ENCODE measurements at places on chromosomes 1 and 21. TPM values are rescaled to one million over a fixed set of nuclear protein-coding genes. Genes with fewer than 3 reads are reported as not detected.

DNA sequence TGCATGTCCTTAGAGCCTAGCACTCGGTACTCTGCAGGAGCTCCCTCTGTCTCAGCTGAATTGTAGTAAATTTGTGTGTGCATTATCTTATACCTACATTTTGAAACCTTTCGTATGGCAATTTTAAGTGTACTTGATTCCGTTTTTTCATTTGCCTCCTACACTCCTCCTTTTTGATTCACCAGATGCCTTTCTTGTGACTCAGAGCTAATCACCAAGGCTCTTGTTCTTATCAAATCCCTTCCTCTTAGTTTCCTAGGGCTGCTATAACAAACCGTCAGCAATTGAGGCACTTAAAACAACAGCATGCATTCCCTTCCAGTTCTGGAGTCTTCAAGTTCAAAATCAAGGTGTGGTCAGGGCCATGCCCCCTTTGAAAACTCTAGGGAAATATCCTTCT lies 261.0 kb downstream of the ASTN1 start:
- peaks cover 61% of the 10 kb centered on the region for H3K27me3 ChIP-seq
- no peak for DNase-seq
- no peak overlapping the region for H3K27ac ChIP-seq
- H3K4me3 ChIP-seq: no peak overlapping the region

DNA sequence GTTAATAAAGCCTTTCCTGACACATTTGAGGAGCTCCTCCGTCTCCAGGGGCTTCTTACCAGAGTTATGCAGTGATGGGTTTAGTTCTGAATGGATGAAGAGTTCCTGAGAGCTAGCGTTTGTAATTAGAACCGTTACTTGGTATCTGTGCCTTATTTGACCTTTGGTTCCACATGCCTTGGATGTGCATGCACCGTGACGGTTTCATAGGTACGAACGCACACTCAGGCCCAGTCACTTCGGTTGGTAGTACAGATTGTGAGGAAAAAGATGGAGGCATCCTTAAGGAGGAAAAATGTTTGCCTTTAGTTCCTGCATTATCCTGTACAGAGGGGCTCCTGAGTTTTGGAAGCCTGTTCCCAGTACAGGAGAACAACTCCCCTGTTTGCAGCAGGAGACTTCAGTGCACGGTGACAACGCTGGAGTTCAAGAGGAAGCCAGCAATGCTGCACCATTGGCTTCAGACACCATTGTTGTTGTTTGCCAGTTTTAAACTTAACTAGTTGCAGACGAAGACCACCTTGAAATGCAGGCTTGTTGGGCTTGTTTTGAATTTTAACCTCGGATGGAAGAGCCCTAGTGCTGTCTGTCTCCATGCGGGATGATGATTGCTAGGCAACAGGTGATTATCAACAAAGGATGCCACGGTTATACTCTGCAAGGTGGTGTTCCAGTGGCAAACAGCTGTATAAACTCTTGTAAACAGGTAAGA lies 8.2 kb downstream of the RBM15 start:
- H3K4me3 ChIP-seq: no peak overlapping the region
- H3K4me1 ChIP-seq: peaks cover 93% of the 10 kb centered on the region
- H3K27ac ChIP-seq: no peak overlapping the region
- peaks cover 4% of the 10 kb centered on the region for H3K36me3 ChIP-seq

- H3K27ac ChIP-seq: no peak overlapping the region
- H3K4me3 ChIP-seq: no peak overlapping the region
- H3K27me3 ChIP-seq: peaks cover 16% of the 10 kb centered on the region
- no peaks in the 10 kb centered on the region for H3K36me3 ChIP-seq
- peaks cover 1% of the 10 kb centered on the region for H3K4me1 ChIP-seq
- no peak for DNase-seq
These were observed 73.6 kb downstream of the GNG12 start for GRCh38 chr1:67759692-67760029.

DNA sequence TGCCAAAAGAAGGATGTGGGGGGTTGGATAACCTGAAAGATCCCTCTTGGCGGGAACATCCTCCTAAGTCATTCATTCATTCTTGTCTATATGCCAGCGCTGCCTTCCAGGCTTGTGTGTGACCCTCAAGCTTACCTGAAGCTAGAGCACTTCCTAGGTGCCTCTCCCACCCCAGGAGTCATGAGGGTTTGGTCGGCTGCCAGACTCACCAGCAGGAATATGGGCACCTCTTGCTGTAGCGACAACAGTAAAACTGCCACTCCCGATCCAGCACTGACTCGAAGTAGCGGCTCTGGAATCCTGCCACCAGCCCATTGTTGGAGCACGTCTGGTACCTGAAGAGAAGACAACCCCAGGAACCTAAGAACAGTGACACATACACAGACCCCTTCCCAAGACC lies 15.0 kb downstream of the DPT start:
- H3K27ac ChIP-seq: no peak overlapping the region
- no peaks in the 10 kb centered on the region for H3K27me3 ChIP-seq
- H3K4me1 ChIP-seq: no peaks in the 10 kb centered on the region
- H3K36me3 ChIP-seq: no peaks in the 10 kb centered on the region
- DNase-seq: no peak

GRCh38 chr1:164440232-164440631 lies 118.8 kb upstream of the PBX1 start:
- H3K4me3 ChIP-seq: no peak overlapping the region
- H3K4me1 ChIP-seq: no peaks in the 10 kb centered on the region
- no peak overlapping the region for H3K27ac ChIP-seq
- no peak for DNase-seq

- H3K4me3 ChIP-seq: no peak overlapping the region
- no peak overlapping the region for H3K27ac ChIP-seq
- H3K4me1 ChIP-seq: no peaks in the 10 kb centered on the region
- DNase-seq: no peak
These were observed 13.5 kb upstream of the CHI3L1 start for GRCh38 chr1:203199816-203200571.

Gene C1orf56
- 4.2 TPM for total RNA-seq

Gene LCE3E
- total RNA-seq: not detected

Data from naive thymus-derived CD8-positive, alpha-beta T cell (primary cell).